NCI-H1105 (cell line): ENCODE measurements at places on chromosomes 3 and 15.

DNA sequence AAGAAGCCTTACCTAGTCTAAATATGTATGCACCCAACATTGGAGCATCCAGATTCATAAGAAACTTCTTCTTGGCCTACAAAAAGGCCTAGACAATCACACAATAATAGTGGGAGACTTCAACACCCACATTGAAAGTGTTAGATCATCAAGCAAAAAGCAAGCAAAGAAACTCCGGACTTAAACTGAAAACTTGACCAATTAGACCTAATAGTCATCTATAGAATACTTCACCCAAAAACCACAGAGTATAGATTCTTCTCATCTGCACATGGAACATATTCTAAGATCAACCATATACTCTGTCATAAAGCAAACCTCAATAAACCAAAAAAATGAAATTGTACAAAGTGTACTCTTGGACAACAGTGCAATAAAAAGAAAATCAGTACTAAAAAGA, 22.3 kb upstream of the OR5K4 start:
- no peak for DNase-seq

DNA sequence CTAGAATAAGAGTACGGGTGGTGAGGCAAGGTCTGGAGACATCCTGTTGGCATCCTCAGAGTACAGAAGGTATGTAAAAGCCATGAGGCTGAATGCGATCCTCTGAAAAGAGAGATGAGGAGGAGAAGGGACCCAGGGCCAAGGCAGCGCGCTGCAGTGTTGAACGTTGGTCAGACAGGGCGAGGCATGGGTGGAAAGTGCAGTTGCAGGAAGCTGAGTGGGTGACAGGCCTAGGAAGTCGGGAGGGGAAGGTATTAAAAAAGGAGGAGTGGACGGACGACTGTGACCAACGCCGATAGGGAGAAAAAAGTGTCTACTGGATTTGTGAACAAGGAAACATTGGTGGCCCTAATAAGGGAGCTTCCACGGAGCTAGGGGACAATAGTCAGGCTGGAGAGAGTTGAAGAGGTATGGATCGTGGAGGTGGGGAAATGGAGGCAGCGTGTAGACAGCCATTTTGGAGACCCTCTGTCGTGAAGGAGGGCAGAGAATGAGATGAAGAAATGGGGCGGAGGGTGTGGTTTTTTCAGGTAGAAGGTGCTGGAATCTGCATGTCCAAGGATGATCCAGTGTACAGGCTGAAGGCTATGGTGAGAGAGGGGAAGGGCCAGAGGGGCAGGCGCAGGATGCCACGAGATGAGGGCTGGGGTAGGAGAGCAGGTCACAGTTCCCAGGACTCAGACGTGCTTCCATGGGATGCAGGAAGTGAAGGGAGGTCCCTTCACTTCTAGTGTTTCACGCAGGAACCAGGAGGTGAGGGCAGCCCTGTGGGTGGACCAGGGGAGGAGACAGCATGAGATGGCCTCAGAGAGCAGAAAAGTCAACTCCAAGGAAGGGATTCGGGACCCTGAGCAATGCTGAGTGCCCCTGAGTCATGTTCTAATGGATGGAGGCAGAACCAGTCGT, 115.9 kb downstream of the ASB7 start:
- DNase-seq = no peak

- no peak for DNase-seq
Measured at GRCh38 chr3:160876643-160877042, 120.6 kb downstream of the PPM1L start.

DNA sequence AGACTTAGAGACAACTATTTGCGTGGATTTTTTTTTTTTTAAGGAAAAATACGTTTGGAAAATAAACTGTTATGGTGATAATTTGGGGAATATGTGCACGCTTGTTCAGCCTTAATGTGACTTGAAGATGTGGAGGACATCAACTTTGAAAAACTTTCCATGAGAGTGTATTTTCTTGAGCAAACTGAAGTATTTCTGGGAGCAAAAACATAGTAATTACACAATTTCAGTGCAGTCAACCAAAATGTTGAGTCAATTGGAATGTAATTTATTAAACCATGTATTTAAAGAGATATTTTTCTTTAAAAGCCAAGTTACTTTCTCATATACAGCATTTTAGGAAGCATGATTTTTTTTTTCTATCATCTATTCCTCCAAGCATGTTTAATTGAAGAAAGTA, 80.3 kb upstream of the FLNB start:
- DNase-seq = no peak

GRCh38 chr15:36777926-36778325, 198.5 kb downstream of the CDIN1 start:
- DNase-seq = no peak
